ENCODE measurements at places on chromosomes 11 and 22.

DNA sequence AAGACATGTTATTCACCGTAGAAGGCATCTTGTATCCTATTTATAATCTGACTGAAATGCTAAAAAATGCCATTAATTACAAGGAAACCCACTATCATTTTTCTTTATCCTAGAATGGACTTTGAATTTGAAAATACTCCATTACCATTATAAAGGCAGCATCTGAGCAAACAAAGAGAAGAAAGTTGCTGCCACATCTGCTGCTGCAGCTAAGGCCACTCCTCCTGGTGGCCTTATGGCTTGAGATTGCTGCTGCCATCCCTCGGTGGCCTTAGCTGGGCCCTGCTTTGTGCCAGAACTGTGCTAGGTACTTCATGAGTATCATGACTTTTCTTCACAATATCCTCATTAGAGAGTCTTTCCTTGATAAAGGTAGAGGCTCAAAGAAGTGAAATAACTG lies 1210.1 kb upstream of the TENM4 start:
- DNase-seq = no peak

- DNase-seq = no peak
Measured at GRCh38 chr11:898540-899190, 11.9 kb downstream of the CHID1 start.

DNA sequence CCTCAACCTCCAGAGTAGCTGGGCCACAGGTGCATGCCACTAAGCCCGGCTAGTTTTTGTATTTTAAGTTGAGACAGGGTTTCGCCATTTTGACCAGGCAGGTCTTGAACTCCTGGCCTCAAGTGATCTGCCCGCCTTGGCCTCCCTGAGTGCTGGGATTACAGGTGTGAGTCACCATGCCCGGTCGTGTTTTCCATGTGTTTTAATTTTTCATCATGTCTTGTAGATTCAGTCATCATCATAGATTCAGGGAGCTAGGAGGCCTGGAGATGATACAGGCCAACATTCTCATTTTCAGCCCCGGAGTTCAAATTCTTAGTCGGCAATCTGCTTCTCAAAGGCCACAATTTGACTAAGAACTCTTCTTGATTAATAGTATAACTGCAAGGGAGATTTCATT lies 73.5 kb upstream of the GRAMD1B start:
- no peak for DNase-seq

- no peak for DNase-seq
Measured at GRCh38 chr11:85359859-85360258, 267.3 kb downstream of the DLG2 start.

GRCh38 chr11:6437993-6438392 lies 2.8 kb downstream of the HPX start:
- DNase-seq = no peak

- no peak for DNase-seq
Measured at GRCh38 chr11:131637469-131638175, 267.2 kb downstream of the NTM start.

DNA sequence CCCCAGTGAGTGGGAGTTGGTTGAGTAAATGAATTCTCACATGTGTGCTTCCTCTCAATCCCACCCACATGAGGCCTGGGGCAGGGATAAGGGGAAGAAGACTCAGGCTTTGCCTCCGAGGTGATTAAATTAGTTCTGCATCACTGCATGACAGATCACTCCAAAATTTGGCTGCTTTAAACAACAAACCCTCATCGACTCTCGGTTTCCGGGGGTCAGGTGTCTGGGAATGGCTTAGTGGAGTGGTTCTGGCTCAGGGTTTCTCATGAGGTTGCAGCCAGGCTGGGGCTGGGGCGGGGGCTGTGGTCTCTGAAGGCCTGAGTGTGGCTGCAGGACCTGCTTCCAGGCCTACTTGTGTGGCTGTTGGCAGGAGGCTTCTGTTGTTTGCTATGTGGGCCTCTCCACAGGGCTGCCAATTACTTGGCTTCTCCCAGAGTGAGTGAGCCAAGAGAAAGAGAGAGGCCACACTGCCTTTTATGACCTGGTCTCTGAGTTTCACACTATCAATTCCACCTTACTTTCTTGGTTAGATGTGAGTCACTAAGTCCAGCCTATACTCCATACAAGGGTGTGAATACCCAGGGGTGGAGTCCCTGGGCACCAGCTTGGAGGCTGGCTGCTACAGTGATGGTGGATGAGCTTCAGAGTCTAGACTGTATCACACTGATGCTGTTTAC lies 15.9 kb downstream of the MOGAT2 start:
- no peak for DNase-seq

DNA sequence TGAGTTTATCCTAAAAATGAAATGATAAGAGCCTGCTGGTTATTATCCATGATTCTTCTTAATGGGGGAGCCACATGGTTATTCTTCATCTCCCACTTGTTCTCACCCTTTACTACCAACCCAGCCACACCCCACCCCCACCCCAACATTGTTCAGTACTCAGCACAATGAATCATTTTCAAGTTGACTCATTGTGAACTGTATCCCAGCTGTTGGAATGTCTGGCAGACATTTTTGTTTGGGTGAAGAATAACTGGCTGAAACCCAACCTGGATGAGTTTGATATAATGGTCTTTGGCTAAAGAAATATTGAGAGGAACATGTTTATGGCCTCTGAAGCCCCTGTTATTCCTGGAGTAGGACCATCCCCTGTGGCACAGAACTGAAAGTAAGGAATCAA lies 136.2 kb downstream of the ELP4 start:
- peak; percentile 40 for DNase-seq

DNA sequence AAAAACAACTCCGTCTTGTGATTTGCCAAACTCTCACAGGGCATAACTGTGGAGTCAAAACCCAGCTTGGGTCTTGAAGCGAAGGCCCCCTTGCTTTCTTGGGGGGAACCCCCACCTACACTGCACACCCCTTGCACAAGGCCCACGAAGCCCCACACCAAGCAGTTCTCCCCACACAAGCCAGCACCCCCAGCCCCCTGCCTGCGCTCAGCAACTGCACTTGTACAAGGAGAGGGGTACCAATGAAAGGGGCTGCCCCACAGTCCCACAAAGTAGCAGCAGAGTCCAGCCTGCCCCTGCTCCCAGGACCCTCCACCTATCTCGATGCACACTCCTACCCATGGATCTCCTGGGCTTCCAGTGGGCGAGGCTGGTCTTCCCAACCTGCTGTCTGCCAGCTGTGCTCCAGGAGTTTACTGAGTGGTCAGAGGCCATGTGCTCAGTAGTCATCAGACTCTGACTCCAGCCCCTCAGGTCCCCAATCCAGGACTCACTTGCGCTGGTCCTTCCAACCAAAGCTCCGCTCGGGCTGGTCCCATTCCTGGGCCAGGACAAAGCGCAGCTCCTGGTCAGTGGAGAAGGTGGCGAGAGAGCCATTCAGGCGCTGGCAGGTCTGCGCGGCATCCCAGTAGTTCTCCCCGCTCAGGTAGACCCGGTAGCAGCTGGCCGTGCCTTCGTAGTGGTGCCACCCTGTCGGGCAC lies 57.7 kb downstream of the DGCR2 start:
- no peak for DNase-seq

DNA sequence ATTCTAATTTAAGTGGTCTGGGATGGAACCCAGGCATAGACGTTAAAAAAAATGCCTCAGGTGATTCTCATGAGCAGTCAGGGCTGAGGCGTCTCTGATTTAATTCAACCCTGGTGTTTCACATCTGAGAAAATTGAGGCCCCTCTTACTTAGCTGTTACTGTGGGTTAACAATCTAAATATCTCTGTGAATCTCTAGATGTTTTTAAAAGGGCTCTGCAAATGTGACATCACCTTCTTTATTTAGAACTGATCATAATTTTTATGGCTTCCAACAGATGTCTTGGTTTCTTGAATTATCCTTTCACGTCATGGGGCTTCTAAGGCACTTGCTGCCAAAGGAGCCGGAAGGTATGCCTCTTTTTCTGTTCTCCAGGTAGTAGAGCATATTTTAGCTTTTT lies 76.1 kb upstream of the LIN7C start:
- DNase-seq = no peak

GRCh38 chr11:69144316-69145049 lies 11.3 kb upstream of the SMIM38 start:
- DNase-seq = no peak

DNA sequence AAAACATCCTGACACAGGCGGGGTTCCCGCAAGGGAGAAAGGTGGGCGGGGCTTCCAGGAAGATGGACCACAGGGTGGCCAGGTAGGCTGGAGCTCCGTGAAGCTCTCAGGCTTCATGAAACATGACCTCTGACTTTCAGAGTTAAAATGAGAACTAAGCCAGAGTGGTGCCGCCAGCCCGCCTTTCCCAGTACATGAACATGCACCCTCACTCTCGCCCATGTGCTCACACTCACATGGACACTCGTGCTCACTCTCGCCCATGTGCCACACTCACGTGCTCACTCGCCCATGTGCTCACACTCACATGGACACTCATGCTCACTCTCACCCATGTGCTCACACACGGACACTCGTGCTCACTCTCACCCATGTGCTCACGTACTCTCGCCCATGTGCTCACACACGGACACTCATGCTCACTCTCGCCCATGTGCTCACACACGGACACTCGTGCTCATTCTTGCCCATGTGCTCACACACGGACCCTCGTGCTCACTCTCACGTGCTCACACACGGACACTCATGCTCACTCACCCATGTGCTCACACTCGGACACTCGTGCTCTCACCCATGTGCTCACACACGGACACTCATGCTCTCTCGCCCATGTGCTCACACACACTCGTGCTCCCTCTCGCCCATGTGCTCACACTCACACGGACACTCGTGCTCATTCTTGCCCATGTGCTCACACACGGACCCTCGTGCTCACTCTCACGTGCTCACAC lies 10.0 kb downstream of the RNH1 start:
- DNase-seq = no peak

DNA sequence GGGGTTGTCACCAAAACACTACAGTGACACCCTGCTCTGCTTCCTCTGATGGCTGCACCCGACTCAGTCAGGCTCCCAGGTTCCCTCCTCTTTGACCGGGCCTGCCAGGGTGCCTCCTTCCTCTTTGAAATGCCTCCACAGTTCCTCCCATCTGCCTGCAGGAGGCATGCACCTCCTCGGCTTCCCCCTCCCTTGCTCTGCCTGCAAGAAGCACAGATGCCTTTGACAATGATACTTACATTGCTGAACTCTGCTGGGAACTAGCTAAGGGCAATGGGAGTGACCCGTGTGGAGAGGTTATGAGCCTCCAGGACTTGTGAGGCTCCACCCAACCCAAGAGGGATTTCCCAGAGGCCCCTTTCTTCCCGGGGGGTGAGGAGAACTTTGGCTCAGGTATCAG lies 674.1 kb downstream of the OPCML start:
- no peak for DNase-seq

GRCh38 chr11:73375830-73376159 lies 404 bp upstream of the RELT start:
- DNase-seq = no peak

DNA sequence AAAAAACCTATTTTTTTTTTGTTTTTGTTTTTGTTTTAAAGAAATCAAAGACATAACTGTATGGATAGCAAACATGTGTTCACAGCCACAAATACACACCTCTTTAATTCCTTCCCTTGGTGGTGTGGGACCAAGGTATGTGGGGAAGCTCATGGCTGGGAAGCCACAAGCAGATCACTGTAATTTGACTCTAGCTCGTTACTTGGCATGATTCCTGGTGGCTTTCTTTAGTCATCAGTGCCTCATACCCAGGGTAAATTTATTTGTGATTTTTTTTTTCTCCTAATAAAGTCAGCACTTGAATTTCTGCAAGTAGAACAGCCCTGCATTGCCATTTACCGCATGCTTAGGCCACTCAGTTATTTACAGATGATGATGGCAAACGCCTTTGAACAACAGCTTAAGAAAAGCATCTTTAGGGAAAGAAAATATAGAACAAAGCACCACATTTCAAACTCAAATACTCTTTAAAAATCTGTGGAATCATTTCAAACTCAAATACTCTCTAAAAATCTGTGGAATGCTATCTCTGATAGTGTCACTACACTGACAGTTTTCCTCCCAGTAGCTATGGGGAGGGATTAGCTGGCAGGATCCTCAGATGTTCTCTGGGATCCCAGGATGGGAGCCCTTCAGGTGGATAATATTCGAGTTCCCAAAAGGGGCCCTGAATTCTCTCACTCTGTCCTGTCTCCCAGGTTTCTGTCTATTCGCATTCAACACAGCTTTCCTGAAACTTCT lies 687.2 kb downstream of the OPCML start:
- DNase-seq = peak; percentile 73

DNA sequence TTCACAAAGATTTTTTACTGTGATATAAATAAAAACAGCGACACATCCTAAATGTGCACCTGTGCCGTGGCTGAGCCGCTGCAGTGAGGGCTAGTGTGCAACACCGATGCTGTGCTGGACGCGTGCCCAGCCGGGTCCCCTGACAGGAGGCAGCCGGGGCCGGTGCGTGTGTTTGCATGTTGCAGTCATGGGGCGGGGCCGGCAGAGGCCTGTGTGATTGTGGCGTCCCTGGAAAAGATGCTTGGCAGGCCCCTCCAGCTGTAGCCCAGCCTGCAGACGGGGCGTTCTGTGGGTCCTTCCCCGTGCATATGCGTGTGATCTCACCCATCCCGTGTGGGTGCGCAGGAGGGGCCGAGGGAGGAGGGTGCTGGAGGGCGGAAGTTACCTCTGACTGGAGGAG lies 30.6 kb downstream of the MUC6 start:
- DNase-seq = no peak

GRCh38 chr11:119684361-119685110 lies 44.5 kb downstream of the NECTIN1 start:
- peak; percentile 39 for DNase-seq

DNA sequence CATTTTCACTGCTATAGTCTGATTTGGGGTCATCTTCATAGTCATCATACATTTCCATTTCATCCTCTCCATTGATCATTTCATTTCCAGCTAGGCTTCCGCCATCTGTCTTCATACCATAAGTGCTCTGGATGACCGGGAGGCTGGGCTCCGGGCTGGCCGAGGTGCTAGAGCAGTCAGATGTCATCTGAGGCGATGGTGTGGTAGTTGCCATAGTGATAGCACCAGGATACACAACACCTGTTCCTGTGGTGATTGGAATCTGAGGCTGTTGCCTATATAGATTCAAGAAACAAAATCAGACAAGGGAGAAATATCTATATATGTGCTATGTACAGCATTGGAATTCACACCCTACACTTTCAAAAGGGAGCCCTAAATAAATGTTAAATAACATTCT lies 383.5 kb downstream of the SOX6 start:
- no peak for DNase-seq

DNA sequence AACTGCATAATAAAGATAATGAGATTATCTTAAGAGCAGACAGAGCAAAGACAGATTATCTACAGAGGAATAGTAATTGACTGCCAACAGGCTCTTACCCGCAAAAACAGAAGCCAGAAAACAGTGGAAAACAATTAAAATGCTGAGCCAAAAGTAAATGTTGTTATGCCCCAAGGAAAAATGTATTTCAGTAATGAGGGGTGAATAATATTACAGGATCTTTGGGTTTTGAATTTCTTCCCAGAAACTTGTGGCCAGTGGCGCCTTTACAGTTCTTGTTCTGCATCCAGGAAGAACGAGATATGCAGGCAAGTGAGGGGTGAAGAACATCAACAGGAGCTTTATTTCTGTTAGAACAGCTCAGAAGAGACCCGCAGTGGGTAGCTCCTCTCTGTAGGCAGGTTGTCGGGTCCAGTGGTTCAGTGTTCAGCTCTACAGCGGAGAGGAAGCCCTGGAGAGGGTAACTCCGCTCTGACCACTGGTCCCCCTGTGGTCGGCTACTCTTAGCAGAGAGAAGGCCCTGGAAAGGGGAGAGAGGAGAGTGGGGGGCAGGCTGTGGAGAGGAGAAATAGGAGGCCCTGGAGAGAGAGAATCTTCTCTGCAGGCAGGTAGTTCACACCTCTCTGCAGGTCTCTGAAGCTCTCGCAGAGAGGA lies 51.8 kb upstream of the SC5D start:
- no peak for DNase-seq

- no peak for DNase-seq
Measured at GRCh38 chr11:65615950-65616574, 486 bp downstream of the PCNX3 start.

Data from amniotic stem cell (primary cell).